Skeletal muscle cell (primary cell): ENCODE measurements at places on chromosomes 13 and 19.

DNA sequence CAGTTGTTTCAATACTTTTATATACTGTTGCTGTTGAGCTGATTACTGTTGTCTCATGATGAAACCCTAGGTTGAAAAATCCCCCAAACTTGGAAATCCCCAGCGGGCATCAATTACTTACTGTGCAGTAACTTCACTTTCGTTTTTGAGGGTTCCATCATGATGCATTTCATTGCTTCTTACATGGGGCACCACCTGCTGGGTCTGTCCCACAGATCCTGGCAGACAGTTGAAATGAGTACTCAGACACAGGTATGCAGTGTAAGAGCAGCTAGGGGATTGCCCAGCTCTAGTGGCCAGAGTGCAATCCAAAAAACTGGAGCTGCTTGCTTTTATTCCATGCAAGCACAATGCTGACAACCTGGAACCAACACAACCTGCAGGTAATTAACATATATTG is 132.5 kb upstream of the ZNF91 start:
- no peak for DNase-seq

DNA sequence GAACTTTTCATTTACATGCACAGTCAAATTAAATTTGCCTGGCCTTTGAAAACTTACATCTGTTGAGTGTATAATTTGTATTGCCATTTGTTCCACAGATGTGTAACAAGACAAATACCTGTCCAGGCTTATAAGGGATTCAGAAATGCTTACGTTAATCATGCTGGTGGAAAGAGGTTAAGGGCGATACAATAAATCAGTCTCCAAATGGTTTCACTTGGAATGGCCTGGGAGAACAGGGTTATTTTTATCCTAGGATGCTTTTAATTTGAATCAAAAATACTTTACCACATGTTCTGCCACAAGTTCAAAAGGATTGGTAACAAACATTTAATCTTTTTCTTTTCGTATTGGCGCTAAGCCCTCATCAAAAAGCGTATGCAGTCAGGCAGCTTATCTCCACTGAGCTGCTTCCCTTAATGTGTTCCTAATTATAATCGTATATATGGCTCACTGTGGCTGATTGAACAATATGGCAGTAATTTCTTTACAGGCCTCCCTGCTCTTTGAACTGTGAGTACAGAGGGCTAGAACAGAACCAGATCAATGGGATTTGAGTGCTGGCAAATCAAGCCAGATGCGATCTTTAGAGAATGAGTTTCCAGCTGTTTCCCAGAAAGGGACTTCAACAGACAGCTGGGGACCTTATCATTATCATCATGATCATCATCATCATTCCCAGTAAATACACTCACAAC is 425.7 kb downstream of the SPRY2 start:
- no peak for DNase-seq

GRCh38 chr19:14497228-14497921 is 1.4 kb upstream of the GIPC1 start:
- no peak for DNase-seq

DNA sequence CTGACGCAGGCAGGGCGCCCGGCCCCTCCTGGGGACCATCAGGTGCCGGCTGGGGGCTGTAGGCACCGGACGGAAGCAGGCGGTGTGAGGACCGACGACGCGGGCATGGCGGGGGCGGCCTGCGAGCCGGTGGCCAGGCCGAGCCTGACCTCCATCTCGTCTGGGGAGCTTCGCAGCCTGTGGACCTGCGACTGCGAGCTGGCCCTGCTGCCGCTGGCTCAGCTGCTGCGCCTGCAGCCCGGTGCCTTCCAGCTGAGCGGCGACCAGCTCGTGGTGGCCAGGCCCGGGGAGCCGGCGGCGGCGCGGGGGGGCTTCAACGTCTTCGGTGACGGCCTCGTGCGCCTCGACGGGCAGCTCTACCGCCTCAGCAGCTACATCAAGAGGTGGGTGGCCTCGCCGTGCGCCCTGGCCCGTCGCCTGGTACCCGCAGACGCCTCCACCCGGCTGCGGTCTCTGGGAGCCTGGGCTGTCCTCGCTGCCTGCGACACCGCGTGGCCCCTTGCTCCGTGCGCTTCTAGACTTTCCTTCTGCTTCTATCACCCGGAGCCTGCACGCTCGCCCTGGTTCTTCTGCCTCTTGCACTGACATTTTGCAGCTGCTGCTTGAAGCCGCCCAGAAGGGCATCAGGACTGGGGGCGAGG is 460 bp downstream of the MEDAG start:
- DNase-seq, result no peak

- DNase-seq, result no peak
Measured at GRCh38 chr19:10952809-10953208, 8.0 kb upstream of the SMARCA4 start.

DNA sequence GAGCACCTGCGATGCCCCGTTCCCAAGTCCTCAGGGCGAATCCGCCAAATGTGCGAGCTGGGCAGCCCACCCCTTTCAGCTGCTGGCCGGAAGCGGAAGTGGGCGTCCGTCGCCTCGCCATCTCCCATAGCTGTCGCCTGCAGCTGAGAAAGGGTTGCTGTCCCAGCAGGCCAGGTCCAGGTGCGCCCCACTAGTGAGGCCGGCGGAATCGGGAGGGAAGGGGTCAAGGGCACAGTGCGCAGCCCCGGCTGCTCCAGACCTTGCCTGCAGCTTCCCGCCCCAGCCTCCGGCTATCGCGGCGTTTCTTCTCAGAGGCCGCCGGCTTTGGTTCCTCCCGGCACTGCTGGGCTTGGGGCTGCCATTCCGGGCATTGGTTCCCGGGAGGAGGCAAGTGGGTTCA is at the start of gene ZNF177:
Gene ZNF177, plus strand, starts transcription at position 109 of the 400 bp plus-strand sequence. CDS start 15,299 bp downstream, outside the sequence.
- DNase-seq, result no peak

GRCh38 chr13:75769141-75769905 is 133.2 kb downstream of the LMO7 start:
- no peak for DNase-seq

- DNase-seq, result no peak
Measured at GRCh38 chr19:4773047-4773640, 18.4 kb upstream of the FEM1A start.

DNA sequence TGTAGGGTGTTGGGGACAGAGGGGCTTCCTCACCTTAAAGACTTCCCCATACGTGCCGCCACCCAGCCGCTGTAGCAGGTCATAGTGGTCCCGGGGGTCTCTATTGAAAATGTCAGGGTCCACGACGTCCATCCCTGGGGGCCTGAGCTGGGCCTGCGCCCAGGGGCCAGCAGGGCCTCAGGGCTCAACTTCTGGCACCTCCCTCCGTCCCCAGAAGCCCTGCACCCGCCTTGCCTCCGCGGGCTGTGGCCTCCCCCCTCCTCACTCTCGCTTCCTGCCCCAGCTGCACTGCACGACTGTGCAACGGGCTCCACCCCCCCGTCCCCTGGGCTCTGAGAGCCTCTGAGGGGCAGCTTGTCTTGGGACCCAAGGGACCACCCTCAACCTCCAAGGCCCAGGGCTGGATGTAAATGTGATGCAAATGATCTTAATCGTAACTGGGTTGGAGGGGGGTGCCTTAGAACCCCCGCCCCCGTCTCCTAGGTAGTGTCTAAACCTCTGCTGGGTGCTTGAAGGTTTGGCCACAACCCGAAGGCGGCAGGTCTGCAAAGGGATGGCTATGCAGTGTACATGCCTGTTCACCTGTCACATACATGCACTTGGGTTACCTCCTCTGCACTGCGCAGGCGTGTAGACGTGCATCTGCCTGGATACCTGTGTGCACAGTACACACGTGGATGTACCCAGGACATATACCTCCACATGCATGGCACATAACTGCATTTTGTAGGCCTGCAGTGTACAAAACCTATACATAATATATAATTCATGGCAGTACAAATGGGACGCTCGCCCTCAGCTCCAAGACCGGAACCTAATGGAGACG is at the start of gene MAP4K1:
Gene MAP4K1, minus strand, starts transcription at position 190 of the 826 bp plus-strand sequence. Its CDS starts 58 bp downstream, at position 132.
- no peak for DNase-seq

DNA sequence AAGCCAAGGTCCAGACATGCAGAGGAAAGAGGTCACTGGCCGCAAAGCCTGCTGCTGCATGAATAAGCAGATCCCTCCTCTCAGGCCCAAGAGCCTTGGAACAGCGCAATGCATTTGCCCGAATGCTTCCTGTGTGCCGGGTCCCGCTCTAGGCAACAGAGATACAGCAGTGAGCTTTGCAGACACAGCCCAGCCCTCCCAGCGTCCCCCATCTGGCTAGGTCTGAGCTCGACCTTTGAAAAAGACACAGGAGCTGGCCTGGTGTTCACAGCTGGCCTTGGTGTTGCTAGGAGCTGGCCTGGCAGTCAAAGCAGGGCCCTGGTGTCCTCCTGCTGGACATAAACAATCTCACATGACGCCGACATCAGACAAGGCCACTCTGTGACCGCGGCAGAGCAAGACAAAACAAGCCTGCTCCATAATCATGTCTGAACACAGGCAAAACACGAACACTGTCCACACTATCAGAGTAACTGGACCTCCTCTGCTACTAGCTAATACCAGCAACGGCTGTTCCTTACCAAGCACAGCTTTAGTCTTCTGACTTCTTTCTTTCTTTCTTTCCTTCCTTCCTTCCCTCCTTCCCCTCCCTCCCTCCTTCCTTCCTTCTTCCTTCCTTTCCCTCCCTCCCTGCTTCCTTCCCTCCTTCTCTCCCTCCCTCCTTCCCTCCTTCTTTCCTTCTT is 5.7 kb upstream of the PEX11G start:
- no peak for DNase-seq

DNA sequence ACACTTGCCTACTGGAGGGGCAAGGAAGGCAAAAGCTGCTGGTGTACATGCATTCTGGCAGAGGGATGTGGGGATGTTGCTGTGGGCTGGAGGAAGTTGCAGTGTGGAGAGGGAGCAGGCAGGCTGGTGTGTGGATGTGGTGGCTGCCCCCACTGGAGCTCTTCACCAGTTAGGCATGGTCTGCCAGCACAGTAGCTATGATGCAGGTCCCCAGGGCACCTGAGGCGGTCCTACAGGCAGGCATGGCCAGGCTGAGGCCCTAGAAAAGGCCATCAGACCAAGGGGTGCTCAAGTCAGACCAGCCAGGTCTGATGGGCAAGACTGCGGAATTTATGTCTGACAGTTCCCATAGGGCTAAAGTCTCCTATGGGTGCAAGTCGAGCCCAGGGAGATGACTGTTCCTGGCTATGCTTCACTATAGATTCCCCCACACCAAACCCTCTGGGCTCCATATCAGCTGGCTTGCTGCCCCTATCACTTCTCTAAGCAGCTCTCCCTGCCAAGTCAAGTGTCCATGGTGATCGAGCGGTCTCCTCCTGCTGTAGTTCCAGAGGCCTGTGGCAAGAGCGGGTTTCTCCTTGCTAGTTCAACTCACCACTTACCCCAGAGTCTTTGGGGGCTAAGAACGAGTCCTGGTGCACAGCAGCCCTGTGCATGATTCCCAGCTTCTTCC is 473.1 kb downstream of the TDRD3 start:
- no peak for DNase-seq

DNA sequence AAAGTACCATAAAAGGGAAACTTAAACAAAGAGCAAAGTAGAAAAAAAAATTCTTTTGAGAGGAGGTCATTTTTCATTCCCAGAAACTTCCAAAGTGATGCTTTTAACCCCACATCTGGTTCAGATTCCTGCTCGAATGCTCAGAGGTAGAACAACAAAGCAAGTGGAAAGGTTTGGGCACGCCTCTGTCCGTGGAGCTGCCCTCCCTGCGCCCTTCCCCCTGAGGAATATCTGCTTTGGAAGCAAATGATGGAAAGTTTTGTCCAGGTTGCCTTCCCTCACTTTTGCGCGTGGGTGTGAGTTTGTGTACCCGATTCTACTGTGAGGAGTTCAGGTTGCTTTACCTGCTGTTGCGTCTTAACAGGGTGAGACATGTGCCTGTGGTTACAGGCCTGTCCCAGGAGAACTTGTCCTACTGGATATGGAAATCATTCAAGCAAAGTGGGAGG is 110.2 kb downstream of the KLF5 start:
- no peak for DNase-seq

DNA sequence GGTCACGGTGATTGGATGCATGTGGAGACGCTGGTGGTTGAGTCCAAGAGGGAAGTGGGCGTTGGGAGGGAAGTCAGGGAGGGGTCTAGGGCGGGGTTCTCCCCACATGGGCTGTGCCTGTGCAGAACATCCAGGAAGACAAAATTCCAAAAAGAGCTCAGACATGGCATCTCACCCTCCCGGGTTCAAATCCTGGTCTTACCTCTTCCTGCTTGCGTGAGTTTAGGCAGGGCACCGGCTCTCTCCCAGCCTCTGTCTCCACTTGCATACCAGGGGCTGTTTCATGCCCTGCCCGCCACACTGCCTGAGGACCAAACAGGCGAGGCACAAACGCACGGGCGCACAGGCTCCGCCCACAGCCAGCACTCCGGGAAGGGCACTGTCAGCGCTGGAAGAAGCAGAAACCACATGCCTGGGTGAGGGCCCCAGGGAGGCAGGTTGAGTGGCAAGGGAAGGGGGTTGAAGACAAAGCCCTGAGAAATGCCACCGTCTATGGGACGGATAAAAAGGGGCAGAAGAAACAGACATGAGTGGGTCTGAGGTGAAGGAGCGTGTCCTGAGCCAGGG is 123.6 kb upstream of the SOX1 start:
- DNase-seq, result no peak

GRCh38 chr13:60584976-60585375 is 188.0 kb downstream of the TDRD3 start:
- no peak for DNase-seq

- no peak for DNase-seq
Measured at GRCh38 chr13:26784704-26785639, 24.4 kb upstream of the GPR12 start.

GRCh38 chr19:20325151-20325550 is 158.1 kb downstream of the ZNF486 start:
- no peak for DNase-seq

GRCh38 chr13:45109102-45109720 is 11.1 kb upstream of the GTF2F2 start:
- DNase-seq, result peak; percentile 58

DNA sequence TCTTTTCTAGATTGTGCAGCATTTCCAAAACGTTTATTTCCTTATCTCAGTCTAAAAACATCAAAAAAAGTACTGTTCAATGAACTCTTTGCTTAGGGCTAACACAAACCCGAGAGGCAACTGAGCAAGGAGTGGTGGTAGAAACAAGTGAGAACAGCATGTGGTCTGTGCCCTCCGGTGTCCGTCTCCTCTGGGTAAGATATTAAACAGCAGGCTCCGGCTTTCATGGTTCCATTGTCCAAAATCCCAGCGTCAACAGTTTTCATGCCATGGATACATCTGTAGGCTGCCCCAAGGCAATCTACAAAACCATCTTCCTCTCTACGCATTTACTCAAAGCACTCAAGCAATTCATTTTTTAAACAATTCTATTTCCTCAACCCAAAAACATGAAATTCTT is 22.8 kb downstream of the DCLK1 start:
- DNase-seq, result no peak

DNA sequence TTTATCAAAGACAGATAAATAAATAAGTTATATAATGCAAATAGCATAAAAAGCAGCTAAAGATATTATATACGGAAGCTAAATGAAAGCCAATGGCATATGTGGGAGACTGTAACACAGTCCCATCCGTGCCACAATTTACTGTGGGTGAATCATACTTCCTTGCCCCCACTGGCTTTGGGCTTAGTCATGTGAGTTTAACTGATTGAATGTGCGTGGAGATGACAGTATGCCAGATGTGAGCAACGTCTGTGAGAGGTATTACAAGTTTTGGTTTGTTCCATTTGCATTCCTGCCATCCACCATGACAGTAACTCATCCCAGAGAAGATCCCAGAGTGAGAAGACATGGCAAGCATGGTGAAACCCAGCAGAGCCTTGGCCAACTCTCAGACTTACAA is 340.0 kb downstream of the SUCLA2 start:
- DNase-seq, result peak; percentile 89

- peak; percentile 80 for DNase-seq
Measured at GRCh38 chr13:50357586-50358118, 342.4 kb downstream of the KCNRG start.

- DNase-seq, result no peak
Measured at GRCh38 chr13:51002736-51003135, 93.1 kb downstream of the RNASEH2B start.
